Fibroblast of skin of right quadriceps (primary cell): ENCODE measurements at places on chromosomes 12 and 14.

DNA sequence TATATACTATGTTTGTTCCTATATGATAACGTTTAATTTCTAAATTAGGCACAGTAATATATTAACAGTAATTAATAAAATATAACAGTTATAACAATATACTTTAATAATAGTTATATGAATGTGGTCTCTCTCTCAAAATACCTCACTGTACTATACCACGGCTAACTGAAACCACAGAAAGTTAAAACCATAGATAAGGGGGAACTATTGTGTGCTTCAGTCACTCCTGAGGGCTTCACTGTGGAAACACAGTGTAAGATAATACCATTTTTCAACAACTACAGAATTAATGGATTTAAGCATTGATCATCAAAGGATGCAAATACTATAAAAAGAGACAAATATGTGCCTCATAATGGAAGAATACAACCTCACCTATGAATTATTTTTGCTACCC lies 266.4 kb upstream of the RGS6 start:
- no peak for DNase-seq

DNA sequence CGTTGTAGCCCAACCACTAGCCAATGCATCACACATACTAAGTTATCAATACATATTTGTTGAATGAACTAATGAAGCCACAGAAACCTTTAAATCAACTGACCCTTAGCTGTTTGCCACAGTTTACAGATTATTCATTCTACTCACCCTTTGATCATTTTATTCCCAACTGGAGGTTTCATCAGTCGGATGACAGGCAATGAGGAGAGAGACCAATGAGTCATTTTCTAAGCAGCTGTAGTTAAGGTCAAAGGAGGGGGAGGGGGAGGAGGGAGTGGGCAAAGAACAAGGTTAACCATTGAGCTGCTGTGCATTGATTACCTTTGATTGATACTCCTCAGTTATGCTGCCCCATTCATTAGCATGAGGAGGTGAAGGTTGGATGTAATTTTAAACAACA lies 469.5 kb downstream of the VRK1 start:
- DNase-seq = peak; percentile 86

DNA sequence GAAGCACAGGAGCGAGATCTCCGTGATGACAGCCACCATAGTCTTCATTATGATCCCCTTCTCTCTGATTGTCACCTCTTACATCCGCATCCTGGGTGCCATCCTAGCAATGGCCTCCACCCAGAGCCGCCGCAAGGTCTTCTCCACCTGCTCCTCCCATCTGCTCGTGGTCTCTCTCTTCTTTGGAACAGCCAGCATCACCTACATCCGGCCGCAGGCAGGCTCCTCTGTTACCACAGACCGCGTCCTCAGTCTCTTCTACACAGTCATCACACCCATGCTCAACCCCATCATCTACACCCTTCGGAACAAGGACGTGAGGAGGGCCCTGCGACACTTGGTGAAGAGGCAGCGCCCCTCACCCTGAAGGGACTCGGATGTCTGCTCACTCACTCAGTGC lies 775 bp downstream of the OR10P1 start:
- DNase-seq = no peak

- DNase-seq = no peak
Observed at GRCh38 chr12:120481022-120481767, 11.6 kb upstream of the SRSF9 start.

DNA sequence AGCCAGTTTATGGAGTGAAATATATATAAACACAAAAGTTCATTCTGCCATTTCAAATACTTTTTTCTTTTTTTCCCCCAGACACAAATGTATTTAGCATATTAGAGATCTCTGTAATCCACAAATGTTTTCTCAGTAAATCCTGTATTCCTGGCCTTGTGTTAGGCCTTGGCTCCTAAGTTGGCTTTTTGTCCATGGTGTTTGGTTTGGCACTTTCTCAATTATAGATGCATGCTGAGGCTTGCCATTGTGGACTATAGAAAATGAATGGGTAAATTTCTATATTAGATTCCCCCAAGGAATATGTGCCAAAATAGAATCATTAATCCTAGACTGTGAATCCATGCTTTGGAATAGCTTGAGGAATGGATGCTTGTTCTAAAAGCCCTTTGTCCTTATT lies 17.0 kb downstream of the RIC8B start:
- no peak for DNase-seq

GRCh38 chr12:6273541-6274230 lies 36.8 kb upstream of the PLEKHG6 start:
- no peak for DNase-seq

DNA sequence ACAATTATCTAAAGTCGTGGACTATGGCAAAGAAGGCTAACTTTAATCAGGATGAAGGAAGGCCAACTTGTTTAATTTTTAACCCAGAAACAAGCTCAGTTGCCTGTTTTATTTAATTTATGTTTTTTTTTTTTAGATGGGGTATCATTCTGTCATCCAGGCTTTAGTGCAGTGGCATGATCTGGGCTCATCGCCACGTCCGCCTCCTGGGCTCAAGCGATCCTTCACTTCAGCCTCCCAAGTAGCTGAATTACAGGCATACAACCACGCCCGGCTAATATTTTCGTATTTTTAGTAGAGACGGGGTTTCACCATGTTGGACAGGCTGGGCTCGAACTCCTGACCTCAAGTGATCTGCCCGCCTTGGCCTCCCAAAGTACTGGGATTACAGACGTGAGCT lies 19.7 kb downstream of the NUDT4 start:
- DNase-seq = no peak

DNA sequence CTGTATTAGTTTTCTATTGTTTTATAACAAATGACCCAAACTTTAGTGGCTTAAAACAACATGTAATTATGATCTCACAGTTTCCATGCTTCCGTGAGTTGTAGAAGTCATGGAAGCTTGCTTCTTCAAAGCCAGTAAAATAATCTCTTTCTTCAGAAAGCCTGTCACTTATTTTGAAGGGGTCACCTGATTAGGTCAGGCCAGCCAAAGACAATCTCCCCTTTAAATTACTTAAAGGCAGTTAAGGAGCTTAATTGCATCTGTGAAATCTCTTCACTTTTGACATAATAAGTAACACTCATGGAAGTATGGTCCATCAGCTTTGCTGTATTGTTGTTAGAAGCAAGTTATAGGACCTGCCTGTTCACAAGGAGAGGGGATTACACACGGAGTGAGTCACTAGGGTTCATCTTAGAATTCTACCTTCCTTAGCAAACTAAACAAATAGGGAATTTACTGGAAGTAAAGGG lies 89.8 kb downstream of the FAR2 start:
- DNase-seq = no peak

GRCh38 chr14:80477388-80478160 lies 266.3 kb upstream of the DIO2 start:
- peak; percentile 43 for DNase-seq
